ENCODE measurements at places on chromosomes 5 and 9. TPM values are rescaled to one million over a fixed set of nuclear protein-coding genes. Genes with fewer than 3 reads are reported as not detected.
A peak's percentile ranks its signal among the peaks of the same experiment; 100 is the strongest.

ACSL6 gene
- 0.28 TPM for total RNA-seq

DNA sequence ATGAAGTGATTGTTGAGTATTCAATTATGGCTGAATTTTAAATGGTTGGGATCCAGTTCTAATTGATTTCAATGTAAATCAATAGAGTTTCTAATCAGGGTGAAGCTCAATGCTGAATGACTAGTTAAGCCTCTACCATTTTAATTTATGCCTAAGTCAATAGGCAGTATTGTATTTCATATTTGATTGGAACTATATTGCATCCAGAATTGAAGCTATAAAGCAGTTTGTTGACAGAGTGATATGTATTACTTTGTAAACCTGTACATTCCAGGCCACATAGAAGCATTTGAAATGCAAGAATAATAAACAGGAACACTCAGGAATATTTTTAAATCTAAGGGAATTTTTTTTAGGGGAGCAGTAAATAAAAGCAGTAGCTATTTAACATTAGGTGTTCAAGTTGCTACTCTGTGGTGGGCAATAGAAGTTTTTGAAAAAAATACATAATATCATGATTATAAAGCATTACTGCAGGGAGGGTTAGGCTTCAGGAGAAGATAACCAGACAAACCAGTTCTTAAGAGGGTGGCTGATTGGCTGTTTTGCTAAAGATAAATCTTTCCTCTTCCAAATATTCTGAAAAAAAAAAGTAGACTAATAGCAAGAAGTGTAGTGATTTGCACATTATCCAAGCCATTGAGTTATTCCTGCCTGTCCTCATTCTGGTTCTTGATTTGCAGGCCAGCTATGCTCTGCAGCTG lies 492.0 kb upstream of the MEF2C start:
- DNase-seq = no peak

TSSK1B gene
- not detected for total RNA-seq

- peak; percentile 9 for DNase-seq
Observed at GRCh38 chr9:137986268-137987099, 108.9 kb downstream of the CACNA1B start.

DNA sequence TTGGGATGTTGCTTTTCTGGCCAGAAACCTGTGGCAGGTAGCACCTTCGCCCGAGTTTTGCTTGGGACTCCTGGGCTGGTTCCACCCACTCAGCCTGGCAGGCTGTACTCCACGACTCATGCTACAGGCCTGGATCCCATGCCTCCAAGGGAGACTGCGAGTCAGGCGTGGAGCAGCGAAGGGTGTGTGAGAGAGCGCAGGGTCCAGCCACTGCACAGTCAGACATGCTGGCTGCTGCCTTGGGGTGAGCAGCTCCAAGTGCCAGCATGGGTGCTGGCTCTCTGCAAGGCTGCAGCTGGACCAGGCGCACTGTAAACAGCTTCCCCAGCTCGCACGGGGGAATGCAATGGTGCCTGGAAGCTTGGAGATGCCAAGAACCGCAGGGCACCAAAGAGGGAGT lies 249.6 kb upstream of the EDIL3 start:
- DNase-seq = no peak

DNA sequence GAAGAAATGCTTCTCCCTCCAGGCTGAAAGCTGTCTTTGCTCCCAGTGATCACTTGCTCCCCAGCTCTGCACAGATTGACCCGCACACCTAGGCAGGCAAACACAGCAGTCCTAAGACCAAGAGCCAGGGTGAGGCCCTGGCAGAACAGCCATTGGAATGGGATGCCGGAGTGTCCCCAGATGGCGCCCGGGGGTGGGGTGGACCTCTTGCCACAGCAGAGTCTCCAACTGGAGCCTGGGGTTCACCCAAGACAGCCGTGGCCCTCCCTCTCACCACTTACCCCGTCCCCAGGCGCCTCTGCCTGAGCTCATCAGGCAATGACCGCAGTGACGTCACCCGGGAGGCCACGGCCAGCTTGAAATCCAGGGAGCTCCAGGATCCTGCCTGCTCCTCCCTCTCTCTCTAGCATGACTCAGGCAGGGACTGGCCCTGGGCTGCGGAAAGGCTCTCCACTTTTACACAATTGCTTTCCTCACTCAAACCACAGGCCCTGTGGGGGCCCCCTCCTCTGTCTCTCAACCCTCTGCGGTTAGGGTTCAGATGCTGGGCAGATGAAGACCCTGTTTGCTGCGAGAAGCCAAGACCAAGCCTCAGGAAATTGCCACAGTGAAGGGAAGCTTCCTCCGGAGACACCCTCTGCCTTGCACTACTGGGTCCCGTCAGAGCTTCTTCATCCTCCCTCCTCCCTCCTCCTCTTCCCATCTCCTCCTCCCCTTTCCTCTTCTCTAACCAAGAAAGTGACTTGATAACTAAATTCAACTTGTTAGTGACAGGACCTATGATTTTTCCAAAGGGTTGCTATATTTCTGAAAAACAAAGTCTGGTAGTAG lies 24.3 kb upstream of the PTGES start:
- DNase-seq = peak; percentile 67

GRCh38 chr9:106307670-106308069 lies 555.3 kb upstream of the ZNF462 start:
- no peak for DNase-seq

BTNL9 gene
- total RNA-seq = 0.31 TPM

- no peak for DNase-seq
Observed at GRCh38 chr5:75286211-75286773, 49.6 kb upstream of the ANKRD31 start.

GRCh38 chr9:26561928-26562327 lies 330.7 kb downstream of the CAAP1 start:
- DNase-seq = no peak

FBP2 gene
- not detected for total RNA-seq

IFNA21 gene
- total RNA-seq = not detected

- DNase-seq = peak; percentile 52
Observed at GRCh38 chr9:34334337-34334824, 5.0 kb downstream of the NUDT2 start.

- DNase-seq = no peak
Observed at GRCh38 chr5:92801911-92802310, 779.1 kb downstream of the NR2F1-AS1 start.

PAEP gene
- total RNA-seq = not detected

GRCh38 chr5:36728697-36729543 lies 122.5 kb downstream of the SLC1A3 start:
- DNase-seq = peak; percentile 60

DNA sequence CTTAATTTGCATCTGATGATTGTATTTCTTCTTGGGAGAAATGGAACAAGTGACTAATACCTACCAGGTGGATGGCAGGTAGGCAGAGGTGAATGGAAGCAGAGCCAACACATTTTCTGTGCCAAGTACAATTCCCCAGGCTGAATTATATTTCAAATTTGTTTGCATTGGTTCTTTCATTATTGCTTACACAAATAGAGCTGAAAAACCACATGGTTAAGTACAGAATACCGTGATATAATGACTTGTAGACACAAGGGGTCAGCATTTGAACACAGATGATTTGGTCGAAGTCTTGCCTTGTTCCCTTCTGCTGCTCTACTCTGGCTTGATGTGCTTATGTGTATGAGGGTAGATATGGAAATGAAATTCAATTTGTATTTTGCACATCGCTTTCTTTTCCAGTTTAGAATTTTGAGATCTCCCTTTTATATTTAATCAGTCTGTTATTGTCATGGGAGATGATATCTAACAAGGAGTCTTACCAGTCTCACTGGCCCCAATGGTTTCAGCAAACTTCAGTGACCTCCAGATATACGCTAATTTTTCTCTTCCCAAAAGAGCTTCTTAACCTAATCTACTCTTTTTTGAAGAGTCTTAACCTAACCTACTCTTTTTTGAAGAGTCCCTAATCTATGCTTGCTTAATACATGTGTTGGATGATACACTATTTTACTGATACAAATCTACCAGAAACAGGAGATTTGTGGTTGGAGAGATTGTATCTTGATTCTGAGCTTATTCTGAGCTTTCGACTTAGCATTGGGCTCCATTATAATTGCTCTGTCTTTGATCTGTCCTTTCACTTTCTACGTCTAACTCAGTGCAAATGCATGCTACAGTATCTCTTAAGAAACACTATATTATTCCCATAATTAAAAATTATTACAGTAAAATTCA lies 88.1 kb downstream of the PCSK1 start:
- DNase-seq = peak; percentile 14

DNA sequence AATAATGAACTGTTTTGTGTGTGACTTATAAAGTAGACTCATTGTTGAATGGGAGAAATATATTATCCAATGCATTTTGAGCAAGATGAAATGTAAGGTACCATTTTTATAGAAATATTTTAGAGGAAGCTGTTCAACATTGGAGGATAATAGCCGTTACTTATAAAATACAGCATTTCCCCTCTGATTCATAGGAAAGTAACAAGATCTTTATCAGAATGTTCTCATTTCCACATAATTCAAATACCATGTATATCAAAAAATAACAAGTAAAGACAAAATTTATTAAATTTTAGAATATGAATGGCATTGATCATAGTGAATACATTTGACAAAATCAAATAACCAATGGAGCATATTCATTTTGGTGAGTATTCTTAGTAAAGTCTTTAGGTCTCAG lies 346.7 kb upstream of the PTGER4 start:
- DNase-seq = no peak

GRCh38 chr9:100669968-100670367 lies 92.1 kb downstream of the CAVIN4 start:
- peak; percentile 25 for DNase-seq

RORB gene
- 0.52 TPM for total RNA-seq

DNA sequence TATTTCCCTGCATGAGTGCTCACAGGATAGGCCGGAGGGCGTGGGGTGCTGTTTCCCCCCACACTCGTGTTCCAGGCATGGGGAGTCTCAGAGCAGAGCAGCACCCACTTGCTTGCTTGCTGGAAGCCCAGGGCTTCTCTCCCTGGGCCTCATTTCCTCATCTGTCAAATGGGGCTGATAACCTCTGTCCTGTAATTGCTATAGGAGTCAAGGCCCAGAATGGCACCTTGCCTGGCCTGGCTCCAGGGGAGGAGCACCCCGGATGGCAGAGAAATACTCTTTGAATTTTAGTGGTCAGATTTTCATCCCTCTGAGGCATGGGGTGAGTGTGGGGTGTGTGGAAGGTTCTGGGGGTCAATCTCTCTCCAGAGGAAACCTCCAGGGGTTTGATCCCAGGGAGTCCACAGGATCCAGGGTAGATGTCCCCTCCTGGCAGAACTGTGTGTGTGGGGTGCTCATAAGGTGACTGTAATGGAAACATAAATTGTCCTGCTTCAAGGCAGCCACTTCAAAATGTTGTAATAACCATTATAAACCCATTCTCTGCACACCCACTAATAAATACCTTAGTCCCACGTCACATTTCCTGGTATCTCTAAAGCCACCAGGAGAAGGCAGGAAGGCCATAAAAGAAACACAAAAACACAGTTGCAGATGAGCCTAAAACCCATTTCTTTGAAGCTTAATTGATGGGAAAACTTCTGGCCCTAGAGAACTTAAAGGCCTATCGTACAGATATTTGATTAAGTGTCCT lies 272.2 kb downstream of the FSTL4 start:
- DNase-seq = no peak

DNA sequence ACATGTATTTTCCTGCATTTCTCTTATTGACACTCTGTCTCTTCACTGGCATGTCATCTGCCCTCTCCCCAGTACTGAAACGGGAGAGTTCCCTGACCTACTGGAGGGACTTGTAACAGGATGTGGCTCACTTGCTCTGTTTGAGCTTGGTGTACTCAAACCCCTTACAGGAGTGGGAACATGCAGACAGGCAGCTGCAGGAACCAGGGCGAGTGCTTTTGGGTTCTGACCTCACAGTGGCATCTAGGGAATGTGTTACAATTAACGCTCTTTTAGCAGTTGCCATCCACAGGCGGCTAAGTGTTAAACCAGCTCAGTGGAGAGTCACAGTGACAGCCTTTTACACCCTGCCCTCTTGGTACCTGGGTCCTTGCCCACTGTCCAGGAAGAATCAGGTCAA lies 300.3 kb upstream of the GRAMD2B start:
- DNase-seq = no peak

IL3 gene
- not detected for total RNA-seq

LCN1 gene
- total RNA-seq = not detected

DNA sequence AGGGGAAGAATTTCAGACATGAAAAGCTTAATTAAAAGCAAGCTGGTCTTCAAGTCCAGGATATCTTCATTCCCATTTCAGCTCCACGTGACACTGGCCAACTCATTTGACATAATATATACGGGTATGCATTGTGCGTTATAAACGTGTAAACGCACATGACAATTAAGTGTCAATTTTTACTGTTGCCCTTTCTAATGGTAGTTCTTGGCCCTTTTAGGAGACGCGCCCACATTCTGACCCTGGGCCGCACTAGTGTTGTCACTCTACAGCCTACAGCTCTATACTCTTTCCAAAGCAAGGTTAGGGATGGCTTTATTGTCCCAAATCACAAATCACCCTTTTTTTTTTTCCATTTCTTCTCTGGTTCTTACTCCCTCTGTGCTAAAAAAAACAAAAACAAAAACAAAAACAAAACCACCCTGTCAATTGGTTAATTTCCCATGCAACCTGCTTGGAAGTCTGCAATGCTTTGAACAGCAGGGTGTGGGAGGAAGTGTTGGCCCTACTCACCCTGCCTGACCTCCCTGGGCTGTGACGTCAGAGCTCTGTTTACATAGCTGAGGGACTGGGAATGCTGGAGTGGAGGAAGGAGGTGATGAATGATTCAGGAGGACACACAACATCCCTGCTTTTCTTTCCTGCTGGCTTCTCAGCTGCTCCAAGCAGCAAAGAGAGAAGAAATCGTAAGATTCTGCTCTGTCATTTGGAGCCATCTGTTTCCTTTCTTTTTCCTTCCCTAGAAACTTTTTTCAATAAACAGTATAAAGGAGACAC lies 19.3 kb downstream of the RFK start:
- DNase-seq = peak; percentile 47

DNA sequence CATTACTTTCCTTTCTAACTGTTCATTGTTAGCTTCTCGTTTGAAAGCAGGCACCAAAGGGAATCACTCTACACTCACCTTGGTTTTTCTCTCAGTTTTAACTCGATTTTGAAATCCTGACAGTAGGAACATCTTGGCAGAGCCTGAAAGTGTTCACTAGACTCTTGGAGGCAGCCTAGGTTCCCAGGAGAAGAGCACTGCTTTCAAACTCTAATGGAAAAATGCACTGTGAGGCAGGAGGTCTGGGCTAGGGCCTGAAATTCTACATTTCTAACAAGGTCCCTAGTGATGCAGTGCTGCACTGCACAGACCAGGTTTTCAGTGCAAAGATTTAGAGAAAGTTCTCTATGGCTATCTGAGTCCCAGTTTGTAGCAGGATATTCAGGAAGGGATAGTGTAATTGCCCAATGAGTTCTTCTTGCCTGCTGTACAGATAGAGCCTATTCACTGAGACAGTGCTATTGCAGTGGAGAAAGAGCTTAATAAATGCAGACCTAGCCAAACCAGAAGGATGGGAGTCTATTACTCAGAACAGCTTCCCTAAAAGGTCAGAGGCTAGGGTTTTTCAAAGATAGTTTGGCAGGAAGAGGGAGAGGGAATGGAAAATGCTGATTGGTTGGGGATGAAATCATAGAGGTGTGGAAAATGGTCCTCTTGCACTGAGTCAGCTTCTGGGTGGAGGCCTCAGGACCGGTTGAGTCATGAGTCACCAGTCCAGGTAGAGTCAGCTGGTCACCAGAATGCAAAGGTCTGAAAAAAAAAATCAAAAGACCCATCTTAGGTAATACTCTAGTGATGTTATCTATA lies 153.9 kb downstream of the GPBP1 start:
- no peak for DNase-seq

Measured in H7 (cell line).